ENCODE measurements at places on chromosomes 7 and 10.

DNA sequence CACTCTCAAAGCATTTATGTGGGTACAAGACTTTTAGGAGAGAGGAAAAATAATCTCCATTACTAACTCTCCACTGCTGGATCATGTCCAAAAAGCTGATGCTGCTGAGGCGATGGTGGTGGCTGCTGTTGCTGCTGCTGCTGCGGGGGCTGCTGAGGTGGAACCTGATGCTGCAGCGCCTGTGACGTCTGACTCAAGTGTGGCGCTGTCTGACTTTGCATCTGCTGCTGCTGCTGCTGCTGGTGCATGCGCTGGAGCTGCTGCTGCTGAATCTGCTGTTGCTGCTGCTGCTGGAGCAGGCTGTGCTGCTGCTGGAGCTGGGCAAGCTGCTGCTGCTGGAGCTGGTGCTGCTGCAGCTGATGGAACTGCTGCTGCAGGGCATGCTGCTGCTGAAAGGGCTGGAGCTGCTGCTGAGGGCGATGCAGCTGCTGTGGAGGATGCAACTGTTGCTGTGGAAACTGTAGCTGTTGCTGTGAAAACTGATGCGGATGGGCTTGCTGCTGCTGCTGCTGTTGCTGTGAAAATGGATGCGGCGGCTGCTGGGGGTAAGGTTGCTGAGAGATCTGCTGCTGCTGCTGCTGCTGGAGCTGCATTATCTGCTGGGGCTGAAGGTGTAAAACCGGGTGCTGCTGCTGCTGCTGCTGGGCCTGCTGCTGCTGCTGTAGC, 34.5 kb downstream of the PAXIP1 start:
- DNase-seq = no peak

DNA sequence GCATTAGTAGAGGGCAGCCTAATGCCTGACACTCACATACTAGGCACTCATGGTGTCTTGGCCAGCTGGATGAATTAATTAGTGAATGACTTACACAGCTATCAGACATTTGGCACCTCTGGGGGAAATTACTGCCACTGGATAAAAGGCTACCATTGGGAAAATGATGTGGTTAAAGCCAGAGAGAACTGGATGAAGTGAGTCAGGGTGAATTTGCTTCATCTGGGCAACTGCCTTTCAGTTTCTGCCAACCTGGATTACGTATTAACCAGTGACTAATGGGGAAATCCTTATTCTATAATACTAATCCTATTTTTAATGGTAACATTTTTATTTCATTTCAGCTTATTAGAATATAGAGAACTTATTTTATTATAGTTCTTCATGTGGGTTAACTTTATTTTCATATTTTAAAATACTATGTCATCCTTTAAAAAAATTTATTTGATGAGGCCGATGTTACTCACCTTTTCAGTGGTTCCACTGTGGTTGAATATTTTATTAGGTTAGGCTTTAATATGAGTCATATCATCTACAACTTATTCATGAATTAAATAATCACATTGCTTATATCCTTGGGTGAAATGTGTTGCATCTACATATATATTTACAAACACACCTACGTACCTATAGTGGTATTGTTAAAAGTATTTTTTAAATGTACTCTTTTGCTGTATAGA, 85.6 kb upstream of the CAPZA2 start:
- no peak for DNase-seq

DNA sequence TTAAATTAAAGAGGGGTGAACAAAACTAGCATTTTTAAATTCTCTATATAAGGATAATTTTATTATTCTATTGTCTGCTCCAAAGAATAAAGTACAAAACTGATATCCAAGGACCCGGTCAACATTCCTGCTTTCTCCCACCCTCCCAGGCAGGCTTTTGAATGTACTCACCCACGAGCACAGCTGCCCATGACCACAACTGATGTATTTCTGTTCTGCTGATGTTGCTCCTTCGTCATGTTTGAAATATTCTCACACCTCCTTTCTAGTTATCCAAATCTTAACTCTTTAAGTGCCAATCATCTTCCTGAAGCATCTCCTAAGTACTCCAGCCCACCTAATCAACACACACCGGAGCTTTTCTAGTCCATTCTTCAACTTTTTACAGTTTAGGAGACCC, 46.7 kb downstream of the CALD1 start:
- no peak for DNase-seq

- no peak for DNase-seq
Measured at GRCh38 chr7:42548816-42549611, 312.0 kb upstream of the GLI3 start.

GRCh38 chr10:126060261-126060931, 164.0 kb downstream of the FANK1 start:
- no peak for DNase-seq

- DNase-seq = no peak
Measured at GRCh38 chr10:113626809-113627355, 37.0 kb downstream of the NRAP start.

GRCh38 chr10:106479636-106480035, 684.9 kb downstream of the SORCS1 start:
- DNase-seq = no peak

GRCh38 chr7:158588085-158588877, 658 bp upstream of the PTPRN2 start:
- DNase-seq = no peak

- DNase-seq = no peak
Measured at GRCh38 chr10:124614003-124614659, 130.0 kb downstream of the FAM53B start.

DNA sequence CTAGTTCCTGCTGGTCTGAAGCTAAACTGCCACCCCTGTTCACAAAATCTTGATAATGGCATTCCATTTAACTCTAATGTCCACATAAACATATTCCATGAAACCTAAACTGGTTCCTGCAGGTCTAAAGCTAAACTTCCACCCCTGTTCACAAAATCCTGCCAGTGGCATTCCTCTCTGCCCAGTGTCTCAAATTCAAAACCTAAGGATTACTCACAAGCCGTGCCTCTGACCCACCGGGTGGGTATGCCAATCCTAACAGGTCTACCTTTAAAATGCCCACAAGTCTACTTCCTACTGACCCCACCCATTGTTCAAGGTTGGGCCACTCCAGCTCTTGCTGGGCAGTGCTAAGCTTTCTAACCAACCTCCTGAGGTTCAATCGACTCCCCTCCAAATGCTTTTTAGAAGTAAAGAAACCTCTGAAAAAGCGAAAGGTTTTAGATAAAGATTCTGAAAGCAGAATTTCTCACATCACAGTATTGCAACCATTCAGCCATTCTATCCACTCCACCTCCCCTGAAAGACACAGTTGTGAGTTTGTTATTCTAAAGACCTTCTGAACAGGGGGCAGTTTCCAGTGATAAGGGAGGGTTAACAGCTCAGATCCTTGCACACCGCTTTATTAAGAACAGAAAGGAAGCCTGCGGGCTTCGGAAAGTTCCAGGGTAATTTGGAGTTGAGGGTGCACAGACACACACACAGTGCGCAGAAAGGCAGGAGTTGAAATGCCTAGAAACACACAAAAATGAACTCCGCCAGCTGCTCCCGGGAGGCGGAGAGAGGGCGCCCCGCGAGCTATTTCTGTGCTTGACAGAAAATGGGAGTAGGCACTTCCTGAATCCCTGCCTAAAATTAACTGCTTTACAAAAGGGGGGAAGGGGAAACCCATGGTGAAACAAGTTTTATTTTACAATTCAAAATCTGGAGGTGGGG, 87.7 kb downstream of the TNS3 start:
- no peak for DNase-seq

DNA sequence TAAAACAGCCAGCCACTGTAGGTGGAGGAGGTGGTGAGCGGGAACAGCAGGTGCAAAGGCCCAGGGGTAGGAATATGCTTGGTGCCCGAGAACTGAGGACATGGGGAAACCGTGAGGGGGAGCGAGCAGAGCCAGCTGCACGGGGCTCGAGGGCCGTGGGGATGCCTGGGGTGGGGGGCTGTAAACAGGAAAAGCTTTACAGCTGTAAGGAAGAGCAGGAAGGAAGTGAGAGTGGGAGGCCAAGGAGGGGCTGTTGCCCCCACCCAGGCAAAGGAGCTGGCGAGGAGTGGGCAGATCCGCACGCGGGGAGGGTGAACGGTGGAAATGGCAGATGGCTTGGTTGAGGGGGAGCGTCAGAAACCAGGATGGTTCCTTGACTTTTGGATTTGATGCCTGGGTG, 34.4 kb downstream of the ZMIZ1 start:
- no peak for DNase-seq

DNA sequence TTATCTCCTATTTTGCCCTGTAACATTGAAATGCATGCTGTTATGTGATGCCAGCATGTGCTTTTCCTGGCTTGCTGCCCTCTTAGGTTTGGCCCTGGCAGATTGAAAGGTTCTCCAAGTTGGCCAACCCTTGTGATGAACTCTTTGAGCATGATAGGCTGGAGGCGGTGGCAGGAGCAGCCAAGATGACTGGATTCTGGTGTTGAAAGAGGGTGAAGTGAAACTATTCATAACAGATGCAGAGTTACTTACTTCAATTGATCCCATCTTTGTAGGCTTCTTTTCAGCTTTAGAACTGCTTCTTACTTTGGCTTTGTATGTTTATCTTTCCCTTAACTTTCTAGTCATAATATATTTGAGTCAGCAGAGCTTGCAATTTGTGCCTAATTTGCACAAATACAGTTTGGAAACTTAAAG, 57.6 kb downstream of the BICC1 start:
- no peak for DNase-seq

DNA sequence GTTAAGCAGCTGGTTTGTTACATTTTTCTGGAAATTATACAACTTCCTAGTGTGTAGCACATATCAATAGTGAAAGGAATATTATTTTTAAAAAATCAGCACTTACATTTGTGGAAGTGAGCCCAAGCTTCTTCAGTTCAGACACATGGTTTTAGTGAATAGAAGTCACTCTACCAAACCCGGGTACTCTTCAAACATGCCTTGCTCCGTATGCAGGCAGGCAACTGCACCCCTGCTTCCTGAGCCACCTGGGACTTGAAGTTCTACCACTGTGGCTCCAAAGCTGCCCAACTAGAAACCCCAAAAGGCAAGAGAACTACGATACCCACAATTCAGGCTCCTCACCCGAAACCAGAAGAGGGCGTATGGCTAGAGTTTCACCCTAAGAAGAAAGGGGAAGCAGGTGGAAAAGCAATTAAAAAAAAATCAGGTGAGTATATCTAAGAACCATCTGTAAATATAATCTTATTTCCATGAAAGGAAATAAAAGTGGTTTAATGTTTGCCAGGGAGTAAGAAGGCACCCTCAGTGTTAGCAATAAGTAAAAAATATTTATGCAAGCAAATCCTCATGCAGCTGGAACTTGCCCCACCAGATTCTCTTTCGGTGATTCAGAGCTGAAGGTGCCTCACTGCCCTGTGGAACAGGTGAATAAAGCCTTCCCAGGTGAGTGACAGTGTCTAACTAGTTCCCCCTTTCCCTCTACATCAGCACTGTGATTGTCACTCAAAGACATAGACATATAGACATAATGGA, at the start of gene MACC1:
Gene MACC1 (minus strand): TSS at position 192 of the 756 bp plus-strand sequence. CDS start 55,522 bp downstream, outside the sequence.
- no peak for DNase-seq

GRCh38 chr10:60105295-60105695, 198.9 kb upstream of the CCDC6 start:
- no peak for DNase-seq

DNA sequence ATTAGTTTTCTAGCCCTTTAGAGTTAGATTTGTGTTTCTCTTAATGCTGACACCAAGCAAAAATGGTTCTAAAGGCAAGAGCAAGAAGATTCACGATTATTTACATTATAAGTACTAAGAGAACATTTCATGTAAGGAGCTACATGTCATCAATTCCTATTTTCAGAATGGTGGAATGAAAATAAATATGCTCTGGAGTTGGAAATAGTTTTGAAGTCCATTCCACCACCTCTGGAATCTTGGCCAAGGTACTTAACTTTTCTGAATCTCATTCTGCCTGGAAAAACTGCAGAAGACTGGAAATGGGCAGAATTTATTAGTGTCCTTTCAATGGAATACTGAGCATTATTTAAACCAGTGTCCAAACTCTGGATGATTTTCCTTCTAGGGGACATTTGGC, 125.1 kb upstream of the RAB11FIP2 start:
- DNase-seq = no peak

GRCh38 chr10:91805110-91805838, 7.0 kb downstream of the TNKS2 start:
- no peak for DNase-seq

- no peak for DNase-seq
Measured at GRCh38 chr10:80660736-80661135, 123.0 kb downstream of the SH2D4B start.

- DNase-seq = no peak
Measured at GRCh38 chr10:89471110-89471809, 56.9 kb downstream of the IFIT5 start.

DNA sequence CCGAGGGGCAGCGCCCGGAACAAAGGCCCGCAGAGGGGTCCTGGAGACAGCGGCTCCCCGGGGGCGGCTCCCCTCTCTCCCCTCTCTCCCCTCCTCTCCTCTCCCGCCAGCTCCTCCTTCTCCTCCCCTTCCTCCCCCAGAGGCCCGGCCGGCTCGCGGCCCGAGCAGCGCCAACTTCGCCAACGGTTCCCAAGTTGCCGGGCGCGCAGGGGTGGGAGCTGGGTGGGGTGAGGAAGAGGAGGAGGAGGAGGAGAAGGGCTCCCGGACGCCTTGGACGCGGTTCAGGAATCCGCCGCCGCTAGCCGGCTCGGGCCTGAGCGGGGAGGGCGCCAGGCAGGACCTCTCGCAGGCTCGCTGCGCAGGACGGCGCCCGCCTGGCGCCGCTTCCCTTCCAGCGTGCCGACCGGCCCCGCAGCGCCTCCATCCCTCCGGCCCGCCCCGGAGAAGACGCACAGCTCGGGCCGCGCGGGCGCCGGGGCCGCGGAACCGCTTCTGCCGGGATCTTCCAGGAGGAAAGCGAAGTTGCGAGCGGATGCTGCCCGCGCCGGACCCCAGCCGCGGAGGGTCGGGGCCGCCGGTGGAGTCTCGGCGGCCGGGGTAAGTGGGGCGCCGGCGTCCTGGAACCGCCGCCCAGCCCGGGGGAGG, at the start of gene CHST3:
Gene CHST3 (plus strand): TSS at position 298 of the 645 bp plus-strand sequence. CDS start 41,448 bp downstream, outside the sequence.
- no peak for DNase-seq

DNA sequence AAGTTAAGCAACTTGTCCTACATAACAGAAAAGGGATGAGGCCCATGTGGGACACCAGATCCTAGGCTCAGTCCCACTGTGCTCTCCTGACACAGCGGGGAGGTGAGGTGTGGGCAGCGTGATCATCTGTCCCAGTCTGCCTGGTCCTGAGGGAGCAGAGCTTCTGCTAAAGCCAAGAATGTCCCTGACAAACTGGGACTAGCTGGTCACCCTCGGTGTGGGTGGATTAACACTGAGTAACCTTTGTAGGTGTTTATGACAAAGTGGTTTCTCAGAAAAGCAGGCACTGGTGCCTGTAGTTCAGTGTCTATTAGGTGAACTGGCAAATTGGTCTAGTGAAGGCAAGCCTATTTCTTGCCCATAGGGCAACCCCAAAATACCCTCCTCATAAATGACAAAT, 127.8 kb upstream of the HABP2 start:
- DNase-seq = no peak

GRCh38 chr10:88333248-88333630, 249.9 kb downstream of the RNLS start:
- no peak for DNase-seq

All from NCI-H1694 (cell line).